Hematopoietic multipotent progenitor cell treated with erythropoietin and hydrocortisone succinate and interleukin-3 and kit ligand, for 4 days (in vitro differentiated cells): ENCODE measurements at places on chromosomes 2 and 18.

DNA sequence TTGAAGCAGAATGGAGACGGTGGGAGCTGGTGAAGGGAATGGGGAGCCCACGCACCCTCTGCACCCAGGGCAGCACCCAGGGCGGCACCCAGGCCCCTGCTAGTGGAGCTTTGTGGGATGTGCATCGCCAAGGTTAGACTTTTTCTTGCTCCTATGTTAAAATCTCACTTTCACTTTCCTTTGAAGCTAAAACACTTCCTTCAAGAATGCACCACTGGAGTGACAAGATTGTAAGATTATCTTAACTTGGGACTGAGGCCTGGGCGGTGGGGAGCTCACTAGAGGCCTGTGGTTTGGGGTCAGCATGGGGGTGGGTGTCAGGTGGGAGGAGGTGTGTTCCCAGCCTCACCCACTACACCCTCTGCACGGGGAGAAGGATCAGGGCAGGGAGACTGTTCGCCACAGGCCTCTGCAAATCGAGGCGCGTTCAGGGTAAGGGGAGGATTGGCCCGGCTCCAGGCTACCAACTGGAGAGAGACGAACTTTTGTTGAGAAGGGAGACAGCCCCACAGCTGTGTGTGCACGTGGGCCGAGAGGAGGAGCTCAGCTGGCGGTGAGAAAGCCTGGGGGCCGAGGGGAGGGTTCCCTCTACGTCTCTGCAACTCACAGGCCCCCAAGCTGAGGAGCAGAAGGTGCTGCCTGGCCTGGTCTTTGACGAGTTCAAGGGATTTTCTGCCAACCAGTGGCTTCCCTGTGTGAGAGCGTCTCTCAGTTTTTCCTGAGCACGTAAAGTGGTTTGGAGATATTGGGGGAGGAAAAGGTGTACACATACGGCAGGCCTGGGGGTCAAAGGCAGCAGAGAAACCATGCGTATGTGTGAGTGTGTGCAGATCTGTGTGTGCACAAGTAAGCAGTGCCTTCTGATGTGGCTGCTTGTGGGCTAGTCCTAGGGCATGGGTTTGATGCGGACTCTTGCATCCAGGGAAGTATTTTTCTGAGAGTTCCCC is 147.7 kb downstream of the KLHL29 start:
- no peak for DNase-seq

- no peak for DNase-seq
Observed at GRCh38 chr2:128076461-128077106, 14.4 kb upstream of the UGGT1 start.

DNA sequence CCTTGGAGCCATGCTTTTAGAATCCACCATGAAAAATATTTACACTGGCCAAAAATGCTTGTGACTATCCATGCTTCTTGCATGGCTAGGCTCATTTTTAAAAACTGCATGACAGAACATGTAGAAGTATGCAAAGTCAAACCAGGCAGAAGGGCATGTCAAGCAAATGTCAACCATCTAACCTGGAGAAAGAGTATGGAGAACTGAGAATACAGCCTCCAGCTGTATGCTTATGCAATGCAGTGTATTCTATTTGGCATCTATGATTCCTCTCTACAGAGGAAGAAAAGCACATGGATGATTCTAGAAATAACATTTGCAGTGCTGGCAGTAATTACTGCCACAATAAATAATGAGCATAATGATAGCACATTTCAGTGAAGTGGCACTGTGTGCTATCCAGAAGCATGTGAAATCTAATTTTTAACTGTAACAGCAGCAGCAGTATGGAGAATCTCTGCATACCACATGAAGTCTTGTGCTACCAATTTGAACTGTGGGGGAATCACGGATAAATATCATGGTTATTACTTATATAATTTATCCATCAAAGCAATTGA is 87.3 kb upstream of the CCDC141 start:
- DNase-seq: no peak

DNA sequence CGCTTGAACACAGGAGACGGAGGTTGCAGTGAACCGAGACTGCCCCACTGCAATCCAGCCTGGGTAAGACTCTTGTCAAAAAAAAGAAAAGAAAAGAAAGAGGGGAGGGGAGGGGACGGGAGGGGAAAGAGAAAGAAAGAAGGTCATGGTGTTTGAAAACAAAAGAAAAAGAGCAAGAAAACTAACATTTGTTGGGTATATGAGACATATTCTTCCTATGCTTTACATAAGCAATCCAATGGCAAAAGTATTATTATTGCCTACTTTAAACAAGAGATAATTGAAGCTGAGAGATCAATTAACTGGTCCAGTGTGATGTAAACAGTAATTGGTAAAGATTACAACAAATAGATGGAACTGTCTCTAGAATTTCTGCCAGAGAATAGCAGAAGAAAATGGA is 157.3 kb downstream of the ZRANB3 start:
- no peak for DNase-seq

- DNase-seq: no peak
Observed at GRCh38 chr2:14408695-14409094, 223.8 kb upstream of the LRATD1 start.

DNA sequence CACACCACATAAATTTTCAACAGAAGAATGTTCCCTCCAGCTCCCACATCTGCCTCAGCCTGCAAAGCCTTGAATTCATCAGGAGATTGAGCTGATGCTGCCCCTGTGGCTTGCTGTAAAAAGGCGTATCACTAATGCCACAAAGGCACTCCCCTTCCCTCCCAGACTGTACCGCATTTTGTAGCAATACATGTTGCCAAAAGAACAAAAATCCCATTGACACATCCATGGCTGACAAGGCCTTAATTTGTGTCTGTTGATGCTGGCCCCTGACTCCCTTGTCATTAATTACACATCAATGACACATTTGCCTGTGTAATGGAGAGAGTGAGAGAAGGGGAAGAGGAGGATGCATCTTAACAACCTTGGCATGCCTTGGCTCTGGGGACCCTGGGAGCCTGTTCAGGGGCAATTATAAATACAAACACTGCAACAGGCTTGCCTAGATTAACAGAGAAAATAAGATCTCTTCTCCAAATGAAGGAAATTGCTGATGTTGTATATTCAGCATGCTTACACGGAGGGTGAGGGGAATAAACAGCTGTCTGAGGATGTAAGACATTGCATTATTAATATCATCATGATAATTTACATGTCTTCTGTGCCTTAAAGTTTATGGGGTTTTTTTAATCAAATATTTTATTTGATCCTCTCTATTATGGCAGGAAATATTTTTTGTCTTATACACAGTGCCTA is 264.0 kb downstream of the SUCLG1 start:
- DNase-seq: no peak

GRCh38 chr18:26290385-26290784 is 64.1 kb downstream of the TAF4B start:
- DNase-seq: peak; percentile 48

DNA sequence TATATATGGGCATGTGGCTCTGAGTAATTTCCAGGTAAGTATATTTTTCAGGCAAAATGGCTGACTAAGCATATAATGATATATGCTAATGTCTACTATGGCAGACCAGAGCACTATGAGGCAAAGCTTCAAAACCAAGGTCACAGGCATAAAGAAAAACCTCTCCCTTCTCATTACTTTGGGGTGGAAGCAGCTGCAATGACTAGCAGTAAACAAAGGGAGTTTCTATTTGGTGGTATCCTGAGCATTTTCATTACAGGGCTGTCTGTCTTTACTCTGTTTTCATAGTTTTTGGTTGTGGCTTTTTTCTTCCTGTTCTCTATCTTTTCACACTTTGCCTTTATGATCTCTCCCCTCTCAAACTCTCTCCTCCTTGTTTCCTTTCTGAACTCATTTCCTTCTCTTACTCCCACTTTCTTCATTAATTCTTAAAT is 15.6 kb downstream of the PDE6D start:
- DNase-seq: peak; percentile 8

DNA sequence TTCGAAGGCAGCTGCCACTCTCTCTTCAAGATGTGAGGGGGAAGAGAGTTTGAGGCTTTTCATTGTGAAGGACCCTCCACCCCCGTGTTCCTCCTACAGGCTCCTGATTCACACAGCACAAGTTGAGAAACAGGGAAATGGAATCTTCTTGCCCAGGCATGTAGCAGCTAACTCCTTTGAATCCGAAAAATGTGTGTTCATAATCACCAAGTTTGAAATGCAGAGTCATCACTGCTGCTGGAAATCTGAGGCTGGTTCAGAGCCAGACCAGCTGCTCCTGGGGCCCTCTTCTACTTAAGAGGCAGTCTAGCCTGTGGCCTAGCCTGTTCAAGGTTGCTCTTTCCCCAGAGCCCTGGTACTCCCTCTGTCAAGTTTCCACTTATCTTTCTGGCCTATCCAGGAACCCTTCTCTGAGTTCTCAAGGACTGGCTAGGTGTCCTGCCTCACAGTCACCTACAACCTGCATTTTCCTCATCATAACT is 166.4 kb downstream of the TMEM247 start:
- DNase-seq: peak; percentile 35

DNA sequence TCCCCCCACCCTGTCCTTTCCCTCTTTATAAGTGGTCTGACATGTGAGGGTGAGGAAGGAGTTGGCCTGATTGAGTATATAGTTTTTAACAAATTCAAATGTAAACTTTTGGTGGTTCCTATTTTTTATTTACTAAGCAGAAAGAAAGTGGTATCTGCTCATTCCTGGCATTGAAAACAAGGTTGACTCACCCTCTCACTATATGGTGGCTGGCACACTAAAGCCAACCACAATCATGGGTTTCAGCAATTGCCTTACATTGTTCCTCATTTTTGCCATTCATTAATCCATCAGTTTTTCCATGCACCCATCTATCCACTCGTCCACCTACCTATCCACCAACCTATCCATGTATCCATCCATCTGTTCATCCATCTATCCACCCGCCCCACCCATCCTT is 75.4 kb upstream of the IGFBP5 start:
- peak; percentile 62 for DNase-seq

DNA sequence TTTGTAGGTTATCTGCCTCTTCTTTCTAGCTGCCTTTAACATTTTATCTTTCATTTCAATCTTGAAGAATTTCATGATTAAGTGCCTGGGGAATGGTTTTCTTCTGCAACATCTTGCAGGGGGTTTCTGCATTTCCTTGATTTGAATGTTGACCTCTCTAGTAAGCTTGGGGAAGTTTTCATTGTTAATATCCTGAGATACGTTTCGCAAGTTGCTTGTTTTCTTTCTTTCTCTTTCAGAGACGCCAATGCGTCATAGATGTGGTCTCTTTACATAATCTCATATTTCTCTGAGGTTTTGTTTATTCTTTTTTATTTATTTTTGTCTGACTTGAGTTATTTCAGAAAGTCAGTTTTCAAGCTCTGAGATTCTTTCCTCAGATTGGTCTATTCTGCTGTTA is 225.7 kb downstream of the XIRP2 start:
- DNase-seq: peak; percentile 24

- DNase-seq: peak; percentile 25
Observed at GRCh38 chr2:216803791-216804190, 56.1 kb downstream of the TNP1 start.

GRCh38 chr2:207845202-207845864 is 75.6 kb upstream of the FZD5 start:
- DNase-seq: no peak

DNA sequence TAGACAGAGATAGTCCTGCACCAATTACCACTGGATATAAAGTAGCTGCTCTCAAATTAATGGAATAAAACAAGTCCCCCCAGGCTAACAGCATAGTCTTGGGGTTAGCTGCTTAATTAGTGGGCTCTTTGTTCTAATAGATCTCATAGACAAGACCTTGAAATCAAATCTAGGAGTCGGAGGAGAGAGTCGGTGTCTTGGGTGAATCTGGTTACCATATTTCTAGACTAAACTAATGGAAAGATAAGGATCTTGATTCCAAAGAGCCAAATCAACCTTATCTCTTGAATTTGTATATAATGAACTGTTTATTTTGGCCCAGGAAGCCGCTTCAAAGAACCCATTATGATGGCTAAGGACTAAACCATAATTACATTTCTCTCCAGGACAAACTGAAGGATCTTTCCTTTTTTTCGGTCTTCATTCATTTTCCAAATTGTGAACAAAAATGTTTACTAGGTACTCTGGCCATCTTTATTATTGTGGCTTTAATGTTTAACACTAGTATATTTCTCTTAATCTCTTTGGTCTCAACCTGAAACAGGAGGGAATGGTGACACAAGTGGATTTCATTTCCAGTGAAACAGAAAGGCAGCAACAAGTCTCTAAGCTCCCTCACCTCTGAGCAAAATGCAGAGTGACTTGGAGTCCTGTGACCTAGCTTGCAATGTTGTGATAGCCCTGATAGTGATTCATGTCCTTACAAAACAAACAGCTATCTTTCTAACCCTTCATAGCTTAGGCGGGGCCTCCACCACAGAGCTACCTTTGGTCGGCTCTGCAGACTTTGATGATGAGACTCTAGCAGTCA is 137.9 kb upstream of the PARD3B start:
- DNase-seq: peak; percentile 1

DNA sequence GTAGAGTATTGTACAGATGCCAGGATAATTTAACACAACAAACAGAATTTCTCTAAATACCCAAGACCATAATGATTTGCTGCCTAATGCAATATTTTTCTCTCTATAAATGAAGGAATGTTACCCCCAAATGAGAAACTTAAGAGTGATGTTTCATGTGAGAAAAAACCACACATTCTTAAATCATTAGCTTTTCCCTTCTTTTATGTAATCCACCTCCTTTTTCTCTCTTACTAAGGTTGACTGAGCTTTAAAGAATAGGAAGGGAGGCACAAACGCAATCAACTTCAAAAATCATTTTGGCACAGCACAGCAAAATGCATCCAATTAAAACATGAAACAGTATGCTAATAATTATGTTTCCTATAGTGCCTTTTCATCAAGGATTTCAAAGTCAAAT is 698.1 kb upstream of the CDH2 start:
- DNase-seq: no peak

DNA sequence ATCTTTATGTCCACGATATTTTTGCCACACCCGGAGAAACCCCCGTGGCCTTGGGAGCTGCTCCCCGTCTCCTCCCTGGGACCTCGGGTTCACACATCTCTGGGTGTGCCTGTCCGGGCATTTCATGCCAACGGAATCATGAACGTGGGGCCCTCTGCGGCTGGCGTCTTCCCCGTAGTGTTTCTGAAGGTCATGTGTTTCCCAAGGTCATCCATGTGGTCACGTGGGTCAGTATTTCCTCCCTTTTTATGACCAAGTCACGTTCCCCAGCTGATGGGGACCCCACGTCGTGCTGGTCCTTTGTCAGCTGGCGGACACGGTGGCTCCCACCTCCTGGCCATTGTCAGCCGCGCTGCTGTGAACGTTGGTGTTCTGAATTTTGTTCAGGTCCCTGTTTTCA is 135.7 kb downstream of the NFATC1 start:
- no peak for DNase-seq

GRCh38 chr18:38940863-38941531 is 1375.4 kb upstream of the CELF4 start:
- DNase-seq: peak; percentile 28
